ENCODE measurements at places on chromosomes 13 and 19. TPM values are rescaled to one million over a fixed set of nuclear protein-coding genes. Genes with fewer than 3 reads are reported as not detected.

NLRP5 gene
- not detected for total RNA-seq

HIF3A gene
- 2.4 TPM for total RNA-seq

CEACAM1 gene
- not detected for total RNA-seq

TEKTIP1 gene
- total RNA-seq: not detected

KLK15 gene
- total RNA-seq: not detected

MRI1 gene
- 25.8 TPM for total RNA-seq

ZC3H4 gene
- total RNA-seq: 7.1 TPM

ZNF285 gene
- 5.6 TPM for total RNA-seq

FAM216B gene
- total RNA-seq: not detected

SHANK1 gene
- 6.8 TPM for total RNA-seq

LRRC4B gene
- 0.18 TPM for total RNA-seq

WDR88 gene
- total RNA-seq: not detected

All from smooth muscle cell of the umbilical artery (primary cell).